ENCODE measurements at places on chromosomes 7 and 10.

- DNase-seq = no peak
These were observed 271.0 kb downstream of the SKAP2 start for GRCh38 chr7:26593393-26593792.

DNA sequence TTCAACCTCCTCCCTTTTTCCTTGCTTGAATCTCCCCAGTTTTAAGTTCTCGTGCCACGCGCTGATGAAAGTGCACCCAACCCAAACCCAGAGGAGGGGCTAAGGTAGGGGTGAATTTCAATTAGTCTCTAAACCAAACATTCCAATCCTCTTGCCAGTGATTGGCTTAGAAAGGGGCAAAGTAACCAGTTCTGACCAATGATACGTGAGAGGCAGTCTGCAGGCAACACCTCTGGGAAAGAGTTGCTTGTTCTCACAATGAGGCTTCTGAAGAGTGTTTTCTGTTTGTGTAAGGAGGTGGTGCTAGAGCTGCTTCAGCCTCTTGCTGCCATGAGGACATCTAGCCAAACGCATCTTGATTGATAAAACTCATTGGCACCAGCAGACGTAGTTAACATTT lies 21.8 kb downstream of the SLC35G1 start:
- no peak for DNase-seq

DNA sequence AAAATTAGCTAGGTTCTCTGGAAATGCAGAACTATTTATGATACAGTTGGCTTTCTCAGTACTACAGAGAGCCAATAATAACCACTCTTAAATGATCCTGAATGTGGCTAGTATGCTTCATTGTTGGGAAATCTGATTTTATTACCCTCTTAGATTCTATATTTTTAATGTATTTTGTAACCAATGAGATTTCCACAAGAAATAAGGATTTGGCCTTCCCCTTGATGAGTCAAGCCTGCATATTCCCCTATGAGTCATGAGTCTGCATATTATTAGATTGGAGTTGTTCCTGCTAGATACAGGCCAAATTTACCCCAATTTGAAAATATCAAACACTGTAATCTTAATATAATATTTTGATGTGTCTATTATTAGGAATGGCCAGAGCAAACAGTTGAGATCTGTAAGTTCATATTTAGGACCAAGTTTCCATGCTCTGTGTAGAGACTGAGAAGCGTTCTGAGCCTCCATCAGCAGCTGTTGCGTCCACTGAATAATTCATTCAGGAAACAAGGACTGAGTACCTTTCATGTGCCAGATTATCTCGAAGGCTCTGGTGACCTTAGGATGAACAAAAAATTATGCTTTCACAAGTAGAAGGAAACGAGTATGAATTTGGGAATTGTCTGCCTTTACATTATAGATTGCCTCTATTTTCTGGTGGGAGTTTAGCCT lies 793.4 kb downstream of the NRG3 start:
- DNase-seq = no peak

GRCh38 chr10:88926566-88927415 lies 25.8 kb downstream of the ACTA2 start:
- DNase-seq = no peak

DNA sequence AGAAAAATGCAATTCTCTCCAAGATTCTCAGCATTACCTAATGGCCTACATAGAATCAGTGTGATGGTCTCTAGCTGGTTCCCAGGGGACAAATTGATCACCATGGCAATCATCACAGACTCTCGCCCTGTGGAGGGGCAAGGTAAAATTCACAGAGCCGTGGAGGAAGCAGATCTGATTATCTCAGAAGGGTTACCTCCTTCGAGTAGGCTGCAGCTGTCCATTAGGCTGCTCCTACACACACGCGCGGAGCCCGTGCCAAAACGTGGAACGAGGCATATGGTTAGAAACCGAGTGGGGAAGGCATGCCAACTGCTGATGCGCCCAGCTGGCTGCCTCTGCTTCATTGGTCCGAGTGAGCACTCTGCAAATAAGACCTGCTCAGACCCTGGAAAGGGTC lies 52.8 kb upstream of the PTER start:
- no peak for DNase-seq

GRCh38 chr10:4354382-4354812 lies 471.6 kb upstream of the AKR1E2 start:
- DNase-seq = no peak

GRCh38 chr7:24723178-24723530 lies 34.1 kb downstream of the GSDME start:
- DNase-seq = no peak

GRCh38 chr7:41148521-41148951 lies 554.4 kb downstream of the INHBA start:
- no peak for DNase-seq

DNA sequence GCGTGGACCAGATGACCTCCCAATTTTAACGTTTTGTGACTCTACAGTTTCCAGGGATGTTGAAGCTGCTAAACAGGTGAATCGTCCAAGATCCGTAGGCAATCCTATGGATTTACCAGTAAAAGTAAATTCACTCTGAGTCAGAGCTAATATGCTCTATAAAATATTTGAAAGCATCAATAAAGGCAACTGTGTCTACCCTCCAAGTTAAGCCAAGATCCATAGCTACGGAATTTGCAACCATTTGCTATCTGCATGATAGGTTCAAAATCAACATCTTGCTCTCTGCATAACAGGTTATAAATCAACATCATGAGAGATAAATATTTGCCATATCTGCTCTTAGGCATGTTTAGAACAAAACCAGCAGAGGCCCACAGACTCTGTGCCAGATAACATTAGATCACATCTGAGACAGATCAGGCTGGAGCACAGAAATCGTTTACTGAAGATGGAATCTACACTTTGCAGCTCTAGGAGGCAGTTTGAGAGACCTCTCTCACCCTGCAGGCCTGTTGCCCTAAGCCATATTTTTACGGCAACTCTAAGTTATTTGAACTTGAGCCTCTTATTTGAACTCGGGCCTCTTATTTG lies 80.7 kb upstream of the PDCD4 start:
- DNase-seq = no peak

DNA sequence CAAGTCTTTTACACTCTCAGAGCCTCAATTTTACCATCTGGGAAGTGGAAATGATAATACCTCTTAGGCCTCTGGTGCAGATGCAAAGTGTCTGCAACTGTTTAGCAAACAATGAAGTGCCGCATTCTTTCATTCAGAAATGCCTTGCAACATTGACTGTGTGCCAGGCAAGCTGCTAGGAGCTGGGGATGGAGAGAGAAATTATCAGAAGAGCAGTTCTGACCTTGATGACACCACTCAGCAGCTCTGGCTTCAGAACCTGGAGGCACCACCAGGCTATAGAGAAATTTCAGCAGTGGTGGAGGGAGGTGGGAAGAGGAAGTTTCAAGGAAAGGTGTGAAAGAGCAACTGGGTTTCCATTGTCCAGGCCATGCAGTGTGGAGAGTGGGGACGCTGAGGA lies 78.1 kb upstream of the HABP2 start:
- DNase-seq = no peak

DNA sequence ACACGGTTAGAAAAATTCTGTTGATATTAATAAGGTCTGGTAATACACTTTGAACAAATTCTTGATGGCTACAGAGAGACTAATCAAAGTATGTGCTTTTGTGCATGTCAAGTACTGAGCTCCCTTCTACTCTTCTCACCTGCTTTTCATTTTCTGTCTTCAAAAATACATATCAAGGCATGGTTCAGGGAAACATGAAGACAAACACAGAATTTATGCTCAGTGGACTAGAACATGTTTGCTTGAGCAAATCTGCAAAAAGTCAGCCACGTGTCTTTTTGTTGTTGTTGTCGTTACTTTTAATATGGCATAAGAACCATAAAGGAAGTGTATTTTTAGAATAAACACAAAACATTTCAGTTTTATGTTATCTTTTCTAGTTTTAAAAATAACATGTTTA lies 21.9 kb downstream of the CDK13 start:
- no peak for DNase-seq

- no peak for DNase-seq
These were observed 2.9 kb downstream of the DEPP1 start for GRCh38 chr10:44975431-44976331.

DNA sequence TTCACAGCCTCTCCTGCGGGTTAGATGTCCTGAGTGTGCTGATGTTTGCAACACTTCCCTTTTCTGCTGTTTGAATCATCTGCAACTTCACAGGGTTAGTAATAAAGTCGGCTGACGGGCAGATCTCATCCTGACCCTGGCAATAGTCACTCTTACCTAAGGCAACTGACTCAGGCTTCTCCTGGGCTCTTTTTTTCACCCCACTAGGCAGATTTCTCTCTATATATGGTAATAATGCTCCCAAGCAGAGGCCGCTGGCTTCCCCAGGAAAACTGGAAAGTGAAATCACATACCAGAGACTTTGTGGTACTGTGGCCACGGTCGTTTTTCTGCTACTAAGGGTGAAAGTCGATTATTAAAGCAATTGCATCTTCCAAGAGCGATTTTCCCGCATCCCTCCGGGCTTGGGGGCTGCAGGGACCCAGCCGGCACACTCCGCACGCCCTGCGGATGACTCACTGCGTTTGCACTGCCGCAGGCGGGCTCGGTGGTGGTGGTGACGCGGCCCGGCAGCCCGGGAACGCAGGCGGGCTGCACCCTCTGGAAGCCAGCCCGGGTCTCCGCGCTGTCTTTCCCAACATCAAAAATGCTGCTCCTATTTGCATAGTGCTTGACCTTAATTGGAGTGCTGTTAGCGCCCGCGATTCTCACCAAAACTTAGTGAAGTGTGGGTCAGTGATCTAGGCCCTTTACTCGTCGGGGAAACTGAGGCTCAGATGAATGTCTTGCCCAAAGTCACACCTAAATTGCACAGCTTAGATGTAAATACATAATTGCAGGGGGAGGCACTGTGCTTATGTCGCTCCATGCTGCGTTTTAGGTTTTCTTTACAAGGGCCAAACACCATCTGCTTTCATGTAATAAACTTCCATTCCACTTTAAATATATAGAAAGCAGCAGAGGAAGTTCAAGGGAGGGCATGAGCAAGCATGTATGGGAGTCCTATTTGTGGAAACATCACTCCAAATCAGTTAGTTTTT lies 47.6 kb upstream of the ITGB1 start:
- no peak for DNase-seq

DNA sequence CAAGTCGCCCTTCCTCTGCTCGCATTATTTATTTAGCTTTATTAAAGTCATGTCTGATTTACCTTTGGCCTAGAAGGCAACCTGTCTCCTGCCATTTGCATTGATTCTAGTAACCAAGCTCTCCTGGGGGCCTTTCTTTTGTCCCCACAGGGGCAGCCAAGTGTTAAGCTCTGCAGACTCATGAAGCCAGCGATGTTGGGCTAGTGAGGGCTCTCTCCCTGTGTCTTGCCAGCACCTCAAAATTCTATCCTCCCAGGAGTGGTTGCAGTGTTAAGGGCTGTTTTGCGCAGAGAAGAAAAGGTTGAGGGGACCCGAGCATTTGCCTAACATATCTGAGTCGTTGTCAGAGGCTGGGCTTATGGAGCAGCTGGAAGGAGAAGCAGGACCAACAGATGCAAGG lies 61.9 kb downstream of the AOC1 start:
- DNase-seq = no peak

DNA sequence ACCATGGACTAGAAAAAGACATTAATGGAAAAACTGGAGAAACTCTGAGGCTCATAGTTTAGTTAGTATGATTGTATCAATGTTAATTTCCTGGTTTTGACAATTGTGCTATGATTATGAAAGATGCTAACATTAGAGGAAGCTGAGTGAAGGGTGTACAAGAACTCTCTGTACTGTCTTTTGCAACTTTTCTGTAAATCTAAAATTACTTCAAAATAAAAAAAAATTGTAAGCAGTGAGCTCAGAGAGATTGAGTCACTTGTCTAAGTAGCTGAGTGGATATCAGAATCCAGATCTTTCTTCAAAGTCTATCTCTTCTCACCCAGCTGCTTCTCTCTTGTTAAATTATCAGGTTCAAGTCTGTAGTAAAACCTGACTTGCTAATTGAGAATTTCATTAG lies 181.1 kb downstream of the PLCE1 start:
- DNase-seq = no peak

DNA sequence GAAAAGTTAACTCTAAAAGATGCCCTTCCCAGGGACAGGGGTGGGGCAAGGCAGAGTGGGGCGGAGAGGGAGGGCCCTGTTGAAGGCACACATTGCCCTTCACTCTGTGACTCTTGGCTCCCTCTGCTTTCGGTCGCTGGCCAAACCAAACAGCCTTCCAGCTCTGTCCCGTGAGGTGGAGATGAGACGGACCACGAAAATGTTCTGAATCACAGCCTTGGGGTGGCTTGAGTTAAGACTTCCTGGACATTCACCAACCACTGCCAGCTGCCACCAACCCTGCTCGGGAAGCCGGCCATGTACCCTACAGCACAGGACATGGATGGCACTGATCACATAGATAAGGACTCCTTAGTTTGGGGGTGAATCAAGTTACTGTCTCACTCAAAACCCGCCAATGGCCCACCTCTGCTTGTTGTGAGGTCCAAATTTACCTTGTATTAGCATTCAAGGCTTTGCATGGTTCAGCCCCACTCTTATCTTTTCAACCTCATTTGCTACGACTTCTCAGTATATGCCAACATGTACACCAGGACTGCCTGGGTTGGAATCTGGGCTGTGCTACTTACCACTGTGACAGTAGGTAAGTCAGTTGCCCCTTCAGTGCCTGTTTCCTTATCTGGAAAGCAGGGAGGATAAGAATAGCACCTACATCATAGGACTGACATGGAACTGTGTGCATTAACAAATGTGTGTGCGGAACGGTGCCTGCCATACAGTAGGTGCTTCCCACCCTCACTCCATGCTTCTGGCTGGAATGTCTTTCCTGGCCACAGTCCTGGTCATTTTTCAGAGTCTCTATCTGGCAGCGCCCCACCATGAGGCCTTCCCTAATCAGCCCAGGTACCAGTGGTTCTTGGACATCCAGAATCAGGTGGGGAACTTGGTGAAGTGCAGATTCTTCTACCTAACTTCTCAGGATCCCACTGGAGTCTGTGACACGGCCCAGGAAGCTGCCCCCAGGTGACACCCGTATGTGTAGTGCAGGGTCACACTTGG lies 28.0 kb downstream of the ITPRIP start:
- no peak for DNase-seq

DNA sequence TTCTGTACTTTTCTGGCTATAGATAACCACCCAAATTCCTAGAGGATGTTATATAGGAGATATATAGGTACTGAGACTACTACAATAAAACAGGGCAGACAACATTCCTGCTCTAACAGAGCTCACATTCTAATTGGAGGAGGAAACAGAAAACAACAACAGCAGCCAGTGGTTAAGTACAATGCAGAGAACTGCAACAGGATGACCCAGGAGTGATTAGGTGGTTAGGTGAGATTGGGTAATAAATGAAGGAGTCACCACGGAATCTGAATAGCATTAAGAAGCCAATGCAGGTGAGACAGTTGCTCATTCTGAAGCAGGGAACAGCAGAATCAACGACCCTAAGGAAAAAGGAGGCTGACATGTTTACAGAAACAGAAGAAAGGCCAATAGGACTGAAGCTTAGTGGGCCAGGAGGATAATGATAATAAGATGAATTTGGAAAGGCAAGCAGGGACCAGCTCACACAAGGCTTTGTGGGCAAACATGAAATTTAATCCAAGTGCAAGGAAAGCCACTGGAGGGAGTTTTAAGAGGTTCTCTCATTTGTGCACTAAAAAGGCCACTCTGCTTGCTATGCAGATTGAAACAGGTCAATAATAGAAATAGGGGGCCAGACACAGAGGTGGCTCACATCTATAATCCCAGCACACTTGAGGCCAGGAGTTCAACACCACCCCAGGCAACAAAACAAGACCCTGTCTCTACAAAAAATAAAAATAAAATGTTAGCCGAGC lies 16.9 kb upstream of the REEP3 start:
- DNase-seq = no peak

Data from GM12864 (cell line).